ENCODE measurements at places on chromosomes 4 and X. TPM values are rescaled to one million over a fixed set of nuclear protein-coding genes. Genes with fewer than 3 reads are reported as not detected.
A peak's percentile ranks its signal among the peaks of the same experiment; 100 is the strongest.

- DNase-seq: no peak
- no peak overlapping the region for H3K27ac ChIP-seq
- H3K4me1 ChIP-seq: peaks cover 5% of the 10 kb centered on the region
- no peaks in the 10 kb centered on the region for H3K36me3 ChIP-seq
- no peak overlapping the region for H3K4me3 ChIP-seq
These were observed 37.1 kb downstream of the RGS12 start for GRCh38 chr4:3329887-3330286.

- no peak for DNase-seq
- peak overlapping the region; percentile 88 for H3K27ac ChIP-seq
- H3K36me3 ChIP-seq: no peaks in the 10 kb centered on the region
- peaks cover 30% of the 10 kb centered on the region for H3K4me1 ChIP-seq
- H3K27me3 ChIP-seq: no peaks in the 10 kb centered on the region
These were observed 119.5 kb upstream of the AFF2 start for GRCh38 chrX:148380650-148381561.

AMTN gene
- total RNA-seq: not detected

PDZD11 gene
- total RNA-seq: 18.5 TPM

GRCh38 chrX:9866633-9867032, 80.4 kb downstream of the SHROOM2 start:
- H3K4me3 ChIP-seq: no peak overlapping the region
- no peaks in the 10 kb centered on the region for H3K36me3 ChIP-seq

TLR1 gene
- total RNA-seq: 39.6 TPM

- no peaks in the 10 kb centered on the region for H3K36me3 ChIP-seq
- no peak overlapping the region for H3K27ac ChIP-seq
- no peak for DNase-seq
- peaks cover 6% of the 10 kb centered on the region for H3K4me1 ChIP-seq
These were observed 141.0 kb downstream of the PJA1 start for GRCh38 chrX:69024161-69024736.

NUDT11 gene
- not detected for total RNA-seq

SMIM43 gene
- total RNA-seq: not detected

OTC gene
- not detected for total RNA-seq

- no peak overlapping the region for H3K4me3 ChIP-seq
- H3K27ac ChIP-seq: no peak overlapping the region
- no peak for DNase-seq
- H3K27me3 ChIP-seq: no peaks in the 10 kb centered on the region
- H3K36me3 ChIP-seq: no peaks in the 10 kb centered on the region
These were observed 259.4 kb upstream of the DIAPH2 start for GRCh38 chrX:96425200-96425599.

DNA sequence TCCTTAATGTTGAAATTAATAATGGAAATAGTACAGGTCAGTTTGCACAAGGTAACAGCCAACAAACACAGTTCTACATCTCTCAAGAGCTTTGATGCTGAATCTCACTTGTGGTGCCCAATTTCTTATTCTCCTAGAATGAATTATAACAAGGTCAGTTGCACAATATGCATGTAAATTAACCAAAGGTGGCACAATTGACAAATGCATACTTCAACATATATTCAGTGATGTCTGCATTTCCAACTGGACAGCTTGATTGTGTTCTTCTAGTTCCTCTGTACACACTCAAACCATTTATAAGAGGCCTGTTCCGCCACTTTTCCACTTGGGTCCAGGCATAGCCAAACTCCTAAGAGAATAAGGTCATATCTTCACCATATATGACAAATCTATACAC, 210.3 kb upstream of the EPHA5 start:
- DNase-seq: no peak
- H3K4me3 ChIP-seq: no peak overlapping the region
- no peaks in the 10 kb centered on the region for H3K4me1 ChIP-seq
- no peaks in the 10 kb centered on the region for H3K36me3 ChIP-seq
- no peaks in the 10 kb centered on the region for H3K27me3 ChIP-seq

VBP1 gene
- 43.9 TPM for total RNA-seq

DNA sequence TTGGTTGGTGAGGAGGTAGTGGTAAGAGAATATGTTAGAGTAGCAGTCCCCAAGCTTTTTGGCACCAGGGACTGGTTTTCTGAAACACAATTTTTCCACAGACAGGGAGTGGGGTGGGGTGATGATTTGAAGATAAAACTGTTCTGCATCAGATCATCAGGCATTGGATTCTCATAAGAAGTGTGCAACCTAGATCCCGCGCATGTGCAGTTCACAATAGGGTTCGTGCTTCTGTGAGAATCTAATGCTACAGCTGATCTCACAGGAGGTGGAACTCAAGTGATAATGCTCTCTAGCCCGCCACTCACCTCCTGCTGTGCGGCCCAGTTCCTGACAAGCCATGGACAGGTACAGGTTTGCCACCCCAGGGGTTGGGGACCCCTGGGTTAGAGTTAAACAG, 423.3 kb downstream of the GPAT3 start:
- H3K4me3 ChIP-seq: no peak overlapping the region
- no peak for DNase-seq
- H3K27me3 ChIP-seq: no peaks in the 10 kb centered on the region

DNA sequence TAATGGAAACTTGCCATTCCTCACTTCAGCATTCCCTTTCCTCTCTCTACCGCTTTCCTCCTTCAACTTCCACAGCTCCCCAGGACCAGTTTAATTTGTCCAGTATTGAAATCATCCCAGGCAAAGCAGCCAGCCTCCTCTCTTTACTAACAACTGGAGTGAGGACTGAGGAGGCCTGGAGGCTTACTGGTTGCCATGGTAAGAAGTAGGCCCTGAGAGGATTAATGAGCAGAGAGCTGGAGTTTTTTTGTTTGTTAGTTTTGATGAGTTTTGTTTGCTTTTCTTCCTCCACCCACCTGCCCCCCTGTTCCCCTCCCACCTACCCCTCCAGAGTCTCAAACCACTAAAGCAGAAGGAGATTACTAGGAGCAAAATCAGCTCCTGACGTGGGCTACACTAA, 29.5 kb upstream of the PLP1 start:
- H3K36me3 ChIP-seq: no peaks in the 10 kb centered on the region
- H3K4me1 ChIP-seq: no peaks in the 10 kb centered on the region
- no peak overlapping the region for H3K4me3 ChIP-seq
- H3K27ac ChIP-seq: no peak overlapping the region

GRCh38 chrX:18537068-18537467, 111.7 kb downstream of the CDKL5 start:
- H3K4me3 ChIP-seq: no peak overlapping the region
- no peaks in the 10 kb centered on the region for H3K36me3 ChIP-seq
- no peak for DNase-seq
- H3K27me3 ChIP-seq: no peaks in the 10 kb centered on the region
- no peak overlapping the region for H3K27ac ChIP-seq
- peaks cover 8% of the 10 kb centered on the region for H3K4me1 ChIP-seq

DNA sequence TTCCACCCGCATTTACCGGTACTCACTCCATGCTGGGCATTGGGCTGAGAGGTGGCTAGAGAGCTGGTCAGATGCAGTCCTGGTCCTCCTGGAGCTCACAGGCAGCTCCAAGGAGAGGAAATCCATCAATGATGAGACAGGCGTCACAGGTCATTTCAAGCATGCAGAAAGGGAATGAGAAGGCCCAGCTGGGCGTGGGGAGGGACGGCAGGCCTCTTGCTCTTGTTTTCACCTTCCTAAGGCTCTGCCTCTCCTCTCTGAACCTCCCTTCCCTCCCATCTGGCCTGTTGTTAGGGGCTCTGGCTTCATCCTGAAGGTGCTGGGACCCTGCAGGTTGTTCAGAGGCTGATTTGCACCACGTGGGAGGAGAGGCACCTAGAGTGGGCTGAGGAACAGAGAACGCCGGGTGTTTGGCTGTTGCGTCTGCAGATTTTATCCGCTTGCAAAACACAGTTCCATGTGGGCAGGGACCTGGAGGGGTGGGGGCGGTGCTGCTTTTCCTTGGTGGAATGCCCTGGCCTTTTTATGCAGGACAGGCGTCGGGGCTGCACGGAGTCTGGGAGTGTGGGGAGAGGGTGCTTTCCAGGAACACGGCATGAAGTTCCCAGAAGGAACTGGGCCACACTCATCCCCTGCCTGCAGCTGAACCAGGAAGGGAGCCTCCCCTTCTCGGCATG, 81.5 kb upstream of the PSAPL1 start:
- no peaks in the 10 kb centered on the region for H3K4me1 ChIP-seq
- no peaks in the 10 kb centered on the region for H3K36me3 ChIP-seq
- no peak overlapping the region for H3K27ac ChIP-seq
- H3K4me3 ChIP-seq: no peak overlapping the region
- no peaks in the 10 kb centered on the region for H3K27me3 ChIP-seq

GRCh38 chrX:79375340-79375739, 8.2 kb upstream of the ITM2A start:
- no peaks in the 10 kb centered on the region for H3K27me3 ChIP-seq
- no peaks in the 10 kb centered on the region for H3K4me1 ChIP-seq
- H3K36me3 ChIP-seq: peaks cover 2% of the 10 kb centered on the region
- no peak for DNase-seq
- H3K4me3 ChIP-seq: no peak overlapping the region

DNA sequence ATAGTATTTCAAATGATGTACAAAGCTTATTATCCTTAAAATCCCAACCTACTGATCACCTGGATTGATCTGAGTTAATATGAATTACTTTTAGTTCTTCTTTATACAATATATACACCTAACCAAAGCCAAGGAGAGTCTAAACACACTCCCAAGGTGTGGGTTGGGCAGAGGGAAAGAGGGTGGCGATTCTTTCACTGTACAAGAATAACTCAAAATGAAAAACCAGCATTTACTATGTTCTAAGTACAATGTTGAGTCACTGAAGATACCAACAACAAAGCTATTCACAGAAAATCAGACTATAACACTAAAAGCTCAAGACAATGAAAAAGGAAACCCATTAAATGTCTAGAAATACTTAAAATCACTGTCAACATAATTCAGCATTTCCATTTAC, 46.6 kb downstream of the ANKRD17 start:
- no peak overlapping the region for H3K4me3 ChIP-seq
- no peak overlapping the region for H3K27ac ChIP-seq
- no peak for DNase-seq
- H3K4me1 ChIP-seq: peaks cover 24% of the 10 kb centered on the region
- H3K27me3 ChIP-seq: no peaks in the 10 kb centered on the region

SUPT20HL1 gene
- not detected for total RNA-seq

ATP11C gene
- 21.3 TPM for total RNA-seq

DNA sequence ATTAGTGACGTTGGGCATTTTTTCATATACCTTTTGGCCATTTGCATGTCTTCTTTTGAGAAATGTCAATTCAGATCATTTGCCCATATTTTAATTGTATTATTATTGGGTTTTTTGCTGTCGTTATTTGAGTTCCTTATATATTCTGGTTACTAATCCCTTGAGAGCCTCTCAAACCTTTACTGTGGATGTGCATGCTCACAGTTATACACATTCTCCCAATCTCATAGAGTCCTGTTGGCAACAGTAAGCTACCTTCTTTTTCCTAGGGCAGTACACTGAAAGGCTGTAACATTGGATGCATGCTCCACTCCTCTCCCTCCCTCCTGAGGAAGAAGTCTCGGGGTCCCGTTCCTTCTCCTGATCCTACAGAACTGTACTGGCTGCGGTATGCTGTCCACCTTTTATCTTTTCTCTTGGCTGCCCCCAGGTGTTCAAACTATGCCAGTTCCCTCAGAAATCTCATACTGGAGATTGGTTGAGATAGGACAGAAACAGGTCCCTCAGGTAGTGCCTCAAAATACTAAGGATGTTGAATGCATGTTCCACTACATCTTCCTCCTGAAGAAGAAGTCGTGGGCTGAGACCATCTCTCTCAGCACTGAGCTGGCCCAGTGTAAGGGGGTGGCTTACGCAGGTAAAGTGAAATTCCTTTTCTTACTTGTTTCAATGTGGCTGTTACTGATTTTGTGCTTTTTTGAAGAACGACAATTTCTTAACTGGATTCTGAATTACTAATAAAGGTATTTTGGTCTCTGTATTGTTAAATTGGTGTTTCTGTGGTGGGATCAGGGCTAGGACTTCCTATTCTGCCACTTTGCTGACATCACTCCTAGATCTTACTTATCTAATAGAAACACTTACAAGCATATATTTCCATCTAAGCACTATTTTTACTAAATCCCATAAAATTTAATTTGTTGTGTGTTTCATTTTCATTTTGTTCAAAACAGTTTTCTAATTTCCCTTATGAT, 145.4 kb upstream of the HUWE1 start:
- no peak overlapping the region for H3K27ac ChIP-seq
- peak; percentile 15 for DNase-seq
- H3K27me3 ChIP-seq: no peaks in the 10 kb centered on the region

UGT8 gene
- 20.0 TPM for total RNA-seq

GRCh38 chrX:80747832-80748231, 61.8 kb downstream of the BRWD3 start:
- H3K4me3 ChIP-seq: no peak overlapping the region
- peaks cover 48% of the 10 kb centered on the region for H3K36me3 ChIP-seq
- H3K27ac ChIP-seq: no peak overlapping the region
- no peaks in the 10 kb centered on the region for H3K27me3 ChIP-seq

- no peaks in the 10 kb centered on the region for H3K4me1 ChIP-seq
- DNase-seq: no peak
- no peaks in the 10 kb centered on the region for H3K27me3 ChIP-seq
- no peak overlapping the region for H3K4me3 ChIP-seq
- H3K36me3 ChIP-seq: no peaks in the 10 kb centered on the region
These were observed 231.4 kb downstream of the VEGFC start for GRCh38 chr4:176561368-176561767.

DNA sequence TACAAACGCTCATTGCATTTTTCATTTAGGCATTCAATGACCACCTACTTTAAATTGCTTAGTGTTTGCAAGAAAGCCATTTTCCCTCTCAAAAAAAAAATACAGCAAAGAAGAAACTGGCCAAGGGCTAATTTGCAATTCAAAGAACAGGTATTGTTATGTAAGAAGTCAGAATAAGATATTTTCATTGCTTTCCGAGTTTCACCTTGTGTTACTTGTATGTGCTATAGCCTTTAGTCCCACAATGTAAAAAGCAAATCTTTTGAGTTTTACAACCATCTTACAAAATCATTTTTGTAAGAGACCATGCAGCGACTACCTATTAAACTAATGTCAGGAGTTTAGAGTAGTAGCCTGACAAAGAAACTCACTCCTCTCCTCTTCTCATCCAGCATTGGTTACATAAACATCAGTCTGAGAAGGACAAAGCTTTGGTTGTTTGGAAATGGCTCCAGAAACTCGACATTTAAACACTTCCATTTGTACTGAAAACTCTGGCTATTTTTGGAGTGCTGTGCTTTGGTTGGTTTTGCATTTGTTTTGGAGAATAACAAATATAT, 15.3 kb downstream of the TENM3 start:
- no peaks in the 10 kb centered on the region for H3K27me3 ChIP-seq
- no peaks in the 10 kb centered on the region for H3K36me3 ChIP-seq
- H3K4me3 ChIP-seq: no peak overlapping the region
- no peaks in the 10 kb centered on the region for H3K4me1 ChIP-seq

FGF13 gene
- total RNA-seq: not detected

Data from activated B cell treated with CpG ODN at 0.5 μM for 24 hours (primary cell).